ENCODE measurements at places on chromosomes 3 and 15.

GRCh38 chr3:129708328-129708861 is 101.9 kb upstream of the PLXND1 start:
- DNase-seq = no peak

GRCh38 chr3:127209155-127209839 is 16.4 kb downstream of the PRR23E start:
- no peak for DNase-seq

DNA sequence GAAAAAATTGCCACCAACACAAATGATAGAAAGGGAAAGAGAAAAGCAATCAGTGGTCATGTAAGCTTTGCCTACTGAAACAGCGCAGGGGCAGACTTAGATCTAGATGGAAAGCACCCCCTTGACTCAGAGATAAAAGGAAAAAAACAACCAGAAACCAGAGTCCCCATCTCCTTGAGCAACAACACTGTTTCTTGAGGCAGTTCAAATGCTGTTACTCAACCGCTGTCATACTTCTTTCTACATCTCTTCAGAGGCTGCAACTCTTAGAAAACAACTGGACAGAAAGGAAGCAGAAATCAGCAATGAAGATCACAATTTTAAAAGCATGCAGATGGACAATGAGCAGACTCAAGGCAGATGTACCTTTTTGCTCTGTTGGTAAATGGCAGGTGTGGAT is 36.5 kb downstream of the FSIP1 start:
- DNase-seq = no peak

DNA sequence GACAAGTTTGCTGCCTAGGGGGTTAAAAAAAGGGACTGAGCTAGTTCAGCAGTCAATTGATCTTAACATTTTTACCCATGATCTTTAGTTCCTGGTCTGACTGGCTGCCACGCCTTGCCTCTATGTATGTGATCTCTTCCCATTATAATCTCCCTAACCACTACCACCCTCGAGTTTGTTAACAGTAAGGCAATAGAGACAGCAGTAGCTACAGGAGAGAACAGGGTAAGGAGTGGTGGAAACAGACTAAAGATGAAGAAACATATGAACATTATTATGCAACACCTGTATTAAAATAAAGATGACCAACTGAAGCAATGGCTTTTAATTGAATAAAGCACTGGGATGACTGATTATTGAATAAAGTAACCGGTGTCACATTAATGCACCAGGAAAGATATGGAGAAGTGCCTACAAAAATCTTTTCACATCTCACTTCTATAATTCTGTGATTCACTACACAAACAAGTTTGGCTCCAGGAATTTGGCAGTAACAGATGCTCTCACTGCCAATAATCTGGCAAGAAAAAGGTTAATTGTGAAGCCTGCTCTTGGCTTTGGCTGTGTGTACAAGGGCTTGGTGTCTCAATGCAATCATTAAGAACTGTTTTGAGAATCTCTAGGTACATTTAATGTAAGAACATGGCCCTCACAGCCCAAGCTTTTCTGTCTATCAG is 95.7 kb downstream of the HHLA2 start:
- DNase-seq = no peak

DNA sequence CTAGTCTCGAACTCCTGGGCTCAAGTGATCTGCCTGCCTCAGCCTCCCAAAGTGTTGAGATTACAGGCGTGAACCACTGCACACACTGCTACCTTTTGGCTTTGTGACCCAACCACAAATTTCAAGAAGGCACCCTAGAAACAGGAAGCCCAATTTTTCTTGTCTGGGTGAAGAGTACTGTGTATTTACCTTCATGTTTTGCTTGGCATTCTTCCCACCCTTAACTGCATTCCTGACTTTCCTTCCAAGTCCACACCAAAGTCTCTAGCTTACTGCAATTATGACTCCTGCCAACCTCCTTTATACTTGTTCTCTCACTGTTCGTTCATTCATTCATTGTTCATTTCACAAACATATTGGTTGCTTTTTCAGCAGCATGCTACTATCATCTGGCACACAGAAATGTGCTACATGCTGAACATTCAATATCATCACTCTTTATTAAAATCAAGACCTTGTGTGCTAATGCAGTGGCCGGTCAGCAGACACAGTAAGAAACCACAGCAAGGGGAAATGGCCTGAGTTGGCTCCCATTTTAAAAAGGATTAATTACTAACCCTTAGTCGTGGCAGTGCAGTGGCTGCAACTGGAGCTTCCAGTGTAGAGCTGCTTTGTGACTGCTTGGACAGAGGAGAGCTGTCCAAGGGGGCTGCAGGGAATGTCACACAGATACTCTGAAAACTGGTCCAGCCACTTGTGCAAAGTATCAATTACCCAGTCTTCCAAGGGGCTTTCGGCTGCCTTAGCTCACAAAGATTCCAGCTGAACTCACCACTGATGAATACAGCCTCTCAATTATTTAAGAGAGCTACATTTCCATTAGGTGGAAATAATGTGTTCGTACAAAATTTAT is 94.0 kb downstream of the ETFA start:
- no peak for DNase-seq

DNA sequence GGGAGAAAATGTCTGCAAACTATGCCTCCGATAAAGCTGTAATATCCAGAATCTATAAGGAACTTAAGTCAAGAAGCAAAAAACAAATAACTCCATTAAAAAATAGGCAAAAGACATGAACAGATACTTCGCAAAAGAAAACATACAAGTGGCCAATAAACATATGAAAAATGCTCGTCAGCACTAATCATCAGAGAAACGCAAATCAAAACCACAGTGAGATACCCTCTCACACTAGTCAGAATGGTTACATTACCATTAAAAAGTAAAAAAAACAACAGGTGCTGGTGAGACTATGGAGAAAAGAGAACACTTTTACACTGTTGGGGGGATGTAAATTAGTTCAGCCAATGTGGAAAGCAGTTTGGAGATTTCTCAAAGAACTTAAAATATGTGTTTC is 498.5 kb upstream of the GRM7 start:
- DNase-seq = no peak

DNA sequence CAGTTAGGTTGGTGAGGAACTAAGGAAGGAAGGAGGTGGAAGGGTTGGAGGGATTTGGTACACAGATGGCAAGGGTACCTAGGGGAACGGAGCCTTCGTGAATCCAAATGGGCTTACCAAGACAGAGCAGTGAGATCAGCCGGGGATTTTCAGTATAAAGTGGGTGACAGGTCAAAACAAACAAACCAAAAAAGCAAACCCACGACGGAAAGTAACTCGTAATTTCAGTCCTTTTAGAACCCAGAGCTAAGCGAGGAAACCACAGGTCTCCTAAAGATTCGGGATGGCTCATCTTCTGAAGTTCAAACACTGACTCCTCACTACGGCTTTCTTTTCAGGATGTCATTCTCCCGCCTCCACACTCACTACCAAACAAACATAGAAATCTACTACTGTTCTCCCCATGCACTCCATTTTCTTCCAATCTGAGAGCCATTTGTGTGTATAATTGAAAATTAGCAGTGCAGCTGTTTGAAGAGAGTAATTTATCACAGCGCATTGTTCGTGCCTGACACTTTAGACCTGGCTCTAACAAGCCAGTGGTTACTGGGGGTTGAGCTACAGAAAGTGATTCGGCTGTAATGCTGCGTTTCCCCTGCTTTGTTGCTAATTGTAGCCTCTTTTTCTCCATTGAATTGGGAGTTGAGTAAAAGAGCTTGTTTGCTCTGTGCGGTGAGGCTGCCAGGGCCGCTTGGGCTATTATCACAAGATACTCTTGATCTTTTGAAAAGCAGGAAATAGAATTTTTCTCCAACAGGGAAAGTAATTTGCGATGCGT is 64.7 kb upstream of the CCDC39 start:
- DNase-seq = no peak

- no peak for DNase-seq
Observed at GRCh38 chr3:8627201-8627940, 17.2 kb downstream of the SSUH2 start.

DNA sequence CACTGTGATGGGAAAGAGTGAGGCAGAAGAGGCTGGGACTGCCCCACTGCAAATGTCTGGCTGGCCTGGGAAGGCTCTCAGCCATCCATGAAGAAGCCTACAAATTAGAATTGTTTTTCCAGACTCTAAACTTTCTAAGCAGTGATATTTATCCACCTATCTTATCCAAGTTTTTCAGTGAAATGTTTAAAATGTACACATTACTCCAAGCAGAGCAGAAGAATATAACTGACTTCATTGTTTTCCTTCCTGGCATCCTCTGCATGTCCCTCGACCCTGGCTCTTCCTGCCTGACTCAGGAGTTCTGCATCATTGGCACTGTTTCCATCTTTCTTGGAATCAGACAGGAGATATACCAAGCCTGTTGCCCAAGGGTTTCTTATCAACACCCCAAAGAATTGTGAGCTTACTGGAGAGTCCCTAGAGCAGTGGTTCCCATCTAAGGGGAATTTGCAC is 401.5 kb upstream of the PROK2 start:
- DNase-seq = no peak

DNA sequence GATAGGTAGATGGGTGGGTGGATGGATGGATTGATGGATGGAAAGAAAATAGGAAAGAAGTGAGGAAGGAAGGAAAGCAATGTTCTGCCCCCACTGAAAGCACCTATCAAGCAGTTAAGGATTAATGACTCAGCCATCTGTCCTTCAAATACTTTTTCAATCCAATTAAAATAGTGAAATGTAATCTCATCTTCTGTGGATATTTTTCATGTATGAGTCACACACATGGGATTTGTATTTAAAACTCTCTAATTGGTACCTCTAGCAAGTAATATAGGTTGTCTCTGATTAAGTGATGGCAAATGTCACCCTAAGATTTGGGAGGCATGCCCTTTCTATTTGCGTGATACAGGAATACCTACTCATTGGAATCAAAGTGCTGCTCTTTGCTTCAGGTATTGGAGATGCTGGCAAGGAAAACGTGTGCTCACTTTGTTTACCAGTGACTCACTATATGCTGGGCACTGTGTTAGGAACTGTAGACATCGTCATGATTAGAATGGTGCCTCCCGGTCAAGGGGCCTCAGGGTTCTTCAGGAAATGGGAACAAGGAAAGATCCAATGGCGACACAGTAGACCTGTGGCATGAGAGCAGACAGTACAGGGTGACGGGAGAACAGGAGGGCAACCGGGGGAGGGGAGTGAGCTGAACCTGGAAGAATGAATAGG is 230.1 kb downstream of the CLSTN2 start:
- DNase-seq = no peak

GRCh38 chr3:88032245-88032644 is 26.6 kb downstream of the CGGBP1 start:
- no peak for DNase-seq

DNA sequence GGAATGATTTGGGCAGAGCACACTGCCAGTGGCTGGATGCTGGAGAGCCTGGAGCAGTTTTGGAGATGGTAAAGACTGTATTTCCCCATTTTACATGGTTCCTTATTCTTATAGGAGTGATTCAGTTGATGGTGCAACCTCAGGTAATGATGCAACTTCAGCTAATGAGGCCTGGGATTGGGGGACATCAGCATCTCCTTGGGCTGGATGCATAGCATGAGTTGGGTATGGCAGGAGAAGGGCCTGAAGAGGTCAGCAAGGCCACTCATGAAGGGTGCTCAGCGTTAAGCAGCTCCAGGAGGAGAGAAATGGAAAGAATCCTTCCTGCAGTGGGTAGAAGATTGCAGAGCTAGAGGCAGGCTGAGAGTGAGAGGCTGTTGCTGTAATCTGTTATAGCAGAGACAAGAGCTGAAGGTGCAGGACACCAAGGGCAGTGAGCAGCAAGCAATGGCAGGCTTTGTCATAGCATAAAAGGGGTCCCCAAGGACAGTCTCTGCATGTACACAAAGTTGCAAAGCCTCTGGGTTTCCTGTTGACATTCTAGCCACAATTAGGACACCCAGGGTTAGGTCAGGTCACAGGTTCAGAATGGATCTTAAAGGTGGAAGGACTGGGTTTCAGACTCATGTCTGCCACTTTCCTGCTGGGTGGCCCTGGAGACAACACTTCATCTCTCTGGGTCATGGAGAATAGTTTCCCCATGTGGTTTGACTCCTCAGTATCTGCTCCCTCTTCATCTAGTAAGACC is 29.5 kb upstream of the SNRK start:
- no peak for DNase-seq

- no peak for DNase-seq
Observed at GRCh38 chr15:81316267-81316666, 7.7 kb downstream of the STARD5 start.

DNA sequence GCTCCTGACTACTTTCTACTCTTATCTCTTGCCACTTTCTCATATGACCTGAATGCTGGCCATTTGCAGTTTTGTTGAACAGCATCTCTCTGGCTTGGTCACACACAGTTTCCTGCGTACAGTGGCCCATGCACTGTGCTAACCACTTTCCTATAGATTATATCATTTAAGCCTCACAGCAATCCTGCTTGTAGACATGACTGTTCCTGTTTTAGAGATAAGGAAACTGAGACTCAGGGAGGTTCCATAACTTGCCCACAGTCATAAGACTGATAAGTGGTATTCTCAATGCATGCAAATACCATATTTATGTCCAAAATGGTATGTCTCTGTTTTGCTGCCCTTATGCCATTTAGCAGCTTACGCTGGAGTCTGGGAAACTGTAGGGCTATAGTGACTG is 229.5 kb downstream of the NR1D2 start:
- DNase-seq = no peak

- no peak for DNase-seq
Observed at GRCh38 chr15:90413411-90414379, 25.7 kb downstream of the IQGAP1 start.

GRCh38 chr15:101020451-101020850 is 101.3 kb downstream of the LRRK1 start:
- no peak for DNase-seq

- DNase-seq = no peak
Observed at GRCh38 chr3:128942161-128942952, 51.5 kb downstream of the CFAP92 start.

- no peak for DNase-seq
Observed at GRCh38 chr15:81575436-81576123, 201.6 kb upstream of the TMC3 start.

DNA sequence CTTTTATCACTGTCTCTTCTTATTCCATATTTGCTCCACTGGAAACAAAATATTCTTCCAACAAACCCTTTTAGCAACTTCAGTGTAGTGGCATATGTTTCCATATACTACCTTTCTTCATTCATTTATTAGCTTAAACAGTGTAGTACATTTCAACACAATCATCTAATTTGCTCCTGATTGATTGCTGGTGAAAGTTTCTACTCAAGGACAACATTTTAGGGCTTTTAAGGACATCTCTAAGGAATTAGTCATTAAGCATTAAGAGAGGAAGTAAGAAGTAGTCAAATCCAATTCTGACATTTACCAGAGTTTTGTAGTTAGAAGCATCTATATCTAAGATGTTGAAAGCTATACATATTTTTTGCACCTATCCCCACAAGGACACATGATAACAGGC is 55.8 kb downstream of the RSRC1 start:
- no peak for DNase-seq

GRCh38 chr15:70281811-70282307 is 184.1 kb upstream of the TLE3 start:
- DNase-seq = no peak

DNA sequence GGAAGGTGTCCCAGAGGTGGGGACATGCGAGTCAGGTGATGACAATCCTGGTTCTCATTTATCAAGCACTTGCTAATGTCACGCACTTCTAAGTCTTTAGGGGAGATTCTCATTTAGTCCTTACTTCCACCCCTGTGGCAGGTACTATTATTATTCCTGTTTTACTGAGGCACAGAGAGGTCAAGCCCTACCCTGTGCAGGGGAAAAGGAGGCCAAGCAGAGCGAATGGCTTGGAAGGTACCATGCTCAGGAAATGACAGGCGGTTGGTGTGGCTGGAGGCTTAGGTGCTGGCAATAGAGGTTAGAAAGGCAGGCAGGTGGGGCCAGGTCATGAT is 268.9 kb downstream of the UACA start:
- no peak for DNase-seq
